ENCODE measurements at places on chromosomes 11 and 22. TPM values are rescaled to one million over a fixed set of nuclear protein-coding genes. Genes with fewer than 3 reads are reported as not detected.

DNA sequence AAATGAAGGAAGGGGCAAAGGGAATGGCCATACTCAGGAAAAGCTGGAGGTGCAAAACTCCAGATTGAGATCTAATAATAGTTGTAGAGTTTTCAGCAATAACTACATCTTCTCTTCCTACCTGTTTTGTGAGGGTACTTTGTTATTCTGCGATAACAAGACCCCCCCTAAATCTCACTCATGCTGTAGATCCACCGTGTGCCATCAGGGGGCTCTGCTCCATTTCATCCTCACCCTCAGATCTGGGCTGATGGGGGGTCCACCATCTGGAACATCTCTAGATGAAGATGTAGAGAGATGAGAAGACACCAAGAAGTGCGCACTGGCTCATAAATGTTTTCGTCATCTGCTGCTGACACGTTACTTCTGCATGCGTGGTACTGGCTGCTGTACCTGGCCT, 135.9 kb upstream of the KIRREL3 start:
- DNase-seq, result no peak

GRCh38 chr11:88704485-88704884, 361.3 kb downstream of the GRM5 start:
- peak; percentile 12 for DNase-seq

- no peak for DNase-seq
Observed at GRCh38 chr11:121241343-121242211, 51.0 kb upstream of the SC5D start.

DNA sequence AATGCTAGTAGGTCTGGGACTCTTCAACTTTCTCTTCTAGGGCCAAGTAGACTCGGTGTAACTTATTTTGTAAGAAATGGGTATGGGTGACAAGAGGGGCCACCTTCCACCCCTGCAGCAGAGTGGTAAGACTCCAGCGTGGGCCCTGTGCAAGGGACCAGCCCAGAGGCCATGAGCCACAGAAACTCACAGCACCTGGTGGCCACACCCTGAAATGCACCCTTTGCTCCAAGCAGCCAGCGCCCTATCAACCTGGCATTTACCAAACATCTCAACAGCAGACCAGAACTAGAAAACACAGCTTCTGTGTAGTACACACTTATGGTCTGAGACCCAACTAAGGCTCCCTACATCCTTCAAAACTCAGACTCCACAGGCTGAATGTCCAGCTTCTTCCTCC, 5.7 kb downstream of the CDCA5 start:
- peak; percentile 14 for DNase-seq

Gene KRTAP5-8
- polyA plus RNA-seq, result not detected

GRCh38 chr11:48101958-48102357, 114.7 kb upstream of the OR4B1 start:
- DNase-seq, result no peak

All from mammary epithelial cell (primary cell).